ENCODE measurements at places on chromosomes 11 and 22.

DNA sequence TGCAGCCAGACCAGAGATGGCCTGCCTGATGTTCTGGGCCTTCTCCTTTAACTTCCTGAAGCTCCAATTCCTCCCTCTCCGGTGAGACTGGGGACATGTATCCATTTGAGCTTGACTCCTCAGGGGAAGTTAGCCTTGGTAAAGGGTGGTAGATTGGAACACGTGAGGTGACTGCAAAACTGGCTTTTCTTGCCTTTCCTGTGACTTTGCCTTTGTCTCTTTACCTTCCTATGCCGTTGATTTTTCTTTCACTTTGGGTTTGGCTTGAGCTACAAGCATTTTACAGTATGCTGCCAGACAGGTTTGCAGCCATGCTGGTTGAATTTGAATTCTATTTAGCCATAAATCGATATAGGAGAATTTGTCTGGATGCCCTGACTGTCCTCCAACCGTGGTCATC, 16.8 kb upstream of the GLYATL1 start:
- no peak for DNase-seq

- no peak for DNase-seq
These were observed 127.4 kb downstream of the WT1 start for GRCh38 chr11:32307913-32308312.

- no peak for DNase-seq
These were observed 10.9 kb upstream of the NAALADL1 start for GRCh38 chr11:65069217-65069616.

GRCh38 chr11:96084610-96085318, 160.9 kb upstream of the MTMR2 start:
- DNase-seq: no peak

- no peak for DNase-seq
These were observed 850.1 kb downstream of the NTM start for GRCh38 chr11:132220474-132220873.
